NCI-H2227 treated with DMSO at 0.1 percent for 48 hours (cell line): ENCODE measurements at places on chromosomes 1 and 21.

DNA sequence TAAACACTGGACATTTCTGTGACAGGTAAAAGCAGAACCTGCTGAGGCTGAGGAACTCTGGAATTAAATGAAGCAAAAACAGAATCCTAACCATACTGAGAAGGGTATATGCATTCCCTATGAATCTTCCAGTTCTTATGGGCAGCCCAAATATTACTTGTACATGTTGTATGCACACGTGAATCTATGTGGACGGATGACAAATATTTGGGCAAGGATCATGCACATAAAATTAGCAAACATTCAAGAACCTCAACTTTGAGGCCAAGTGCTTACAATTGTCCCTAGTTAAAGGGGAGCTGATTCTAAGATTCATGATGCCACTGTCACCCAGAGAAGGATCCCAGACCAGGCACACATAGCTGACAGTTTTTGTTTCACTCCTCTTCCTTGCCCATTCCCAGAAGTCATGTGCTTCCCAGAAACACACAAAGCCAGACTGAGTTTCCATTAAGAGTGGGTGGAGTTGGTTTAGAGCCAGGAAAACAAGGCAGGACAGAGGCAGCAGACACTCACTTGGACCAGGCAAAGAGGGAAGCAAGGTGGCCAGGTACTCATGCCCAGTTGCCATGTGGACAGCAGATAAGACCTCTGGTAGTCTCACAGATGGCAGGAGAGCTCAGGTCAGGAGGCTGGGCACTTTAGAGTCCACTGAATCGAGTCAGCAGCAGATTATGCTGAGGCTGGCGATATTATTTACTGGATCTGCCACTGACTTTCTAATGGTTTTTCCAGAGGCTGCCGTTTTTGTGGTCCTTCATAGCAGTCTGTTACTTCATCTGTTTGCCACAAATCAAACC is 25.6 kb downstream of the AK2 start:
- DNase-seq: no peak

DNA sequence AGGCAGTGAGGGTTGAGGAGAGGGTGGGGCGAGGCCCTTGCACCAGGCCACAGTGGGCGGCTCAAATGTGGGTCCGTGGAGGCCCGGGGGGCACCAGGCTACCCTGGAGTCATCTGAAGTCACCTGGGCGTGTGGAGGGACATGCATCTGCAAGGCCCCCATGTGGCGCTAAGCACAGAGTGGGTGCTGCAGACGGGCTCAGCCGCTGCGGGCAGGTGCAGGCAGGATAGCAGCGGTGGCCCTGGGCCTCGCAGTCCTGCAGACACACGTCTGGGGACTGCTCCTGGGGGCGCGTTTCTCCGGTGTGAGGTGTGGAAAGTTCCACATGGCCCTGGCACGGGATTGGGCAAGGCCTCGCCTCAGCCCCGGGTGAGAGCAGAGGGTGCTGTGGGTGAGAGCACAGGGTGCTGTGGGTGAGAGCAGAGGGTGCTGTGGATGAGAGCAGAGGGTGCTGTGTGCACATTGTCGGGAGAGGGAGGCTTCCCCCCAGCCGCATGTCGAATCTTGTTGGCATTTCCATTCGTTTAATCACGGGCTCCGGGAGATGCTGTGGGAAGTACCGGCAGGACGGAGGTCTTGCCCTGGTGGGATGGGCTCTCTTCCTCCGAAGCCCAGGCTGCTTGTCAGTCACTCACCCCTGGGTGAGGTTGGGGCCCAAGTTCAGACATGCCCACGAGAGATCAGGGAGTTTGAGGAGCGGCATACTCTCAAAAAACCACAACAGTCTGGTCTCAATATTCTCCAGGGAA is 46.5 kb downstream of the TP73 start:
- DNase-seq: no peak

- no peak for DNase-seq
Observed at GRCh38 chr21:27513825-27514224, 546.9 kb upstream of the ADAMTS5 start.

GRCh38 chr1:113035086-113035485 is 37.9 kb upstream of the LRIG2 start:
- no peak for DNase-seq

DNA sequence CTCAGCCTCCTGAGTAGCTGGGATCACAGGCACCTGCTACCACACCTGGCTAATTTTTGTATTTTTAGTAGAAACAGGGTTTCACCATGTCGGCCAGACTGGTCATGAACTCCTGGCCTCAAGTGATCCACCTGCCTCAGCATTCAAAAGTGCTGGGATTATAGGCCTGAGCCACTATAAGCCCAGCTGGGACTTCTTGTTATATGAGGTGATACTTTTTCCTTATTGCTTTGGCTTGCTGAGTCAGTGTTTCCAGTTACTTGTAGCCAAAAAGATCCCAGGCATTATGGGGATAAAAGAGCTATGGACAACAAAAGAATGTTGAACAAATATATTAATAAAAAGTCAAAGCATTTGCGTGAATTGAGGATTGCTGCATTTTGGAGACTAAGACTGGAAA is 69.9 kb upstream of the LPGAT1 start:
- DNase-seq: no peak

GRCh38 chr1:34825455-34826091 is 32.8 kb downstream of the GJA4 start:
- DNase-seq: peak; percentile 23

DNA sequence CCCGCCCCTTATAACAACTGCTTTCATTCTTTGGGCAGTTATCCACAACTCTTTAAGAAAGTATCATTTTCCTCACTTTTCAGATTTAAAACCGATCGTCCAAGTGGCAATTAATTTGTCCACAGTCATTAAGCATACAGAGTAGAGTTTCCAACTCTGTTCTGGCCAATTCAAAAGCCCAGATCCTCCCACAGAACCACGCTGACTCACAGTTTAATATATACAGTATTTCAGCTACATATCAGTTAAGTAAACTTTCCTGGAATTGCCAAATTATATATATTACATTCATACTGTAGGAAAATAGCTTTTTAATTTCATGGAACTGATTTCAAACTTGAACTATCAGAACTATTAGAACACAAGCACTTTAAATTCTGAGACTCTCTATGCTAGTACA is 163.8 kb upstream of the ESRRG start:
- DNase-seq: no peak

GRCh38 chr1:153963030-153963849 is at the start of gene SLC39A1:
Gene SLC39A1, minus strand, starts transcription at chr1:153963537. Its CDS starts 822 bp downstream, at chr1:153962715.
- DNase-seq: peak; percentile 96

DNA sequence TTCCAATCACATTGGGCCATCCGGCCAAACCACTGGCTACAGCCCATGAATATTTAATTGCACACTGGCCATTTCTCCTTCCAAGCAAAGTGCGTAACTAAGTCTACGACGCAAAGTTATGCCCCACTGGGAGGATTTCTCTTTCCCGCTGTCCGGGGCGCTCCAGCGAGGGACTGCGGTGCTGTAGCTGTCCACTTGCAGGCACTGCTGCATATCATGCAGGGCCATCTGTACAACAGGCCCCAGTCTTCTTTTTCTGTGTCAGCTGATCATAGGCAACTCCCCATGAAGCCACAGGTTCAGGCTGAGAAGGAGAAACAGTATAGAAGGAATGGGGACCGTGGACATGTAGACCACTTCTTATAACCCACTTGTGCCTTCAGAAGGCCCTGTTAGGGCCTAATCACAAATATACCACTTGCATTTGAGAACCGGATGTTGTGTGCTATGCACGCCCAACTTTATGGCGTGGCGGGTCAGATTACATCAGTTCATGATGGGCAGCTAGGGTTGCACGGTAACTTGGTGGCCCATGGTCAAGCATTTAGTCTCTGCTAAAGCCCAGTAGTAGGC is 58.0 kb downstream of the ADSS2 start:
- no peak for DNase-seq

- DNase-seq: no peak
Observed at GRCh38 chr1:112011202-112011601, 21.7 kb upstream of the KCND3 start.

GRCh38 chr1:171179318-171180227 is 5.5 kb upstream of the FMO2 start:
- no peak for DNase-seq

DNA sequence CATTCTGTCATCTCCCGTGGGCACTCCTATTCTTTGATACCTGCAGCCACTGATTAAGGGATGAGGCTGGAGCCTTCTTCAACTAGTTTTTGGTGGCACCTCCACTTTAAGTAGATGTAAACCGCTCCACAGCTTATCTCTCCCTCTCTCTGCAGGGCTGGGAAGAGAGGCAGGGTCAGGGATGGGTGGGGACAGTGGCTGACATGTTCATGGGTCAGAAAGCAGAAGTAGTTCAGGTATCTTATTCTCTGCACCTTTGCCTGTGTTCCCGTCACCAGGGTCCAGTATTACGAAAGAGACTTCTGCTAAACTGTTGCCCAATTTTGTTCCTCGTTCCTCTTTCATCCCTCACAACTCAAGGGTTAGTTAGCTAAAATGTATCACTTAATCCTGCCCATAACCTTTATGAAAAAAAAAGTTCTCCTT is 51.7 kb upstream of the EDEM3 start:
- no peak for DNase-seq

GRCh38 chr1:235024711-235025421 is 103.8 kb downstream of the TOMM20 start:
- DNase-seq: no peak

DNA sequence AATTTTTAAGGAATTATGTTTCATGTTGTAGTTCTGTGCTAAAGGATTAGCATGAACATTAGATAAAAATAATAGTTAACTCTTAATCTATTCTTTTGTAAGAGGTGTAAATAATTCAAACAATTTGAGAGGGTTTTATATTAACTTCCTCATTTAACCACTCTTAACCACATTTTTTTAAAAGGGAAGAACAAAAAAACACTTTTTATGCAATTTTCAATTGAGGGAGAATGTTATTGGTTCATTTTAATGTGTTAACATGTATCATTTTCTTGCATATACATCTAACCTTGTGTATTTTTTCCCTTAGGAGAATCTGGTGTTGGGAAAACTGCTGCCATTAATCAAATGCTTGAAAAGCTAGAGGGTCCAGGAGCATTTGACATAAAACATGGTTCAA is 169.0 kb downstream of the LBR start:
- DNase-seq: no peak

DNA sequence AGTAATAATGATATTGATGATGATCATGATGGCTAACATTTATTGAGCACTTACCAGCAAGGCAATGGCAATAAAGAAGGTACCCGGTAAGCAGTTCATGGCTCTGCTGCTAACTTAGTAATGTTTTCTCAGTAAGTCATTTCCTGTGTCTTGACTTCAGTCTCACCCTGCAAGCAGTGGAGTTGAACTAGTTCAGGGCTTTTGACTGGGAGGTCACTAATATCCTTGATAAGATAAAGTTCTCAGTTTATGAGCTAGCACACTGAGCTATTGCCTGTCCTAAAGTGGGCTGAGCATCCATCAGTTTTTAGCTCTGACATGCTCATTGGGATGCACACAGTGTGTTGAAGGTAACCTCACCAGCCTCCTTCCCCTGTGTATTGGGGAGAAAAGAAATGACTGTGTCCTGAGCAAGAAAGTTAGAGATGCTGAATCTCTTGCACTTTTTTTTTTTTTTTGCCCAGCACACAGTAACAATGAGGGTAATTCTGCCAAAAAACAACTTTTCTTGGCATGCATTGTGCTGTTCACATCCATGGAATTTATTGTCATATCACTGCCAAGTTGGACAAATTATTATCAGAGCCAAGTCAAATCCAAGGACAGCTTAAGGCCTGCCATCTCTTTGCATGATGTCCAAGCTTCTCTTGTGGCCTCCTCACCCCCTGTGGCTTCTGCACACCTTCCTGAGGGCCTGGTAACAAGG is 55.5 kb upstream of the GADD45A start:
- no peak for DNase-seq

GRCh38 chr1:160978510-160978927 is 23.9 kb upstream of the ITLN2 start:
- no peak for DNase-seq

DNA sequence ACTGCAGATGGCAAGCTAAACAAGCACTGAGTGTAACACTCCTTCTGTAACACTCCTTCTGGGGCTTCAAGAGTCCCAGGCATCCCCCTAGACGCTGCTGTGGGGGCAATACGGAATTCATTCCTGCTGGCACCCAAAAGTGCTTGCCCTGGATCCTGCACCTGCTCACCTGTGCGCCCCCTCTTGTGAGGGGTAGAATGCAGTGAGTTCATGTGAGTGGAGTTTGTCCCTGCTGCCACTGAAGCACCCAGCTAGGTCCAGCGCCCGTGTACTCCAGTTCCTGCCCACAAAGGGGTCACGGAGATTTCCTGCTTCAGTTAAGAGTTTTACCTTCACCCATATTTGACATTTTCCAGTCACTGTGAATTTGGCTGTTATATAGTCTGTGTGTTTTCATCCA is 130.0 kb downstream of the SNX7 start:
- DNase-seq: no peak

GRCh38 chr1:207968521-207969009 is 57.6 kb upstream of the CD34 start:
- no peak for DNase-seq

DNA sequence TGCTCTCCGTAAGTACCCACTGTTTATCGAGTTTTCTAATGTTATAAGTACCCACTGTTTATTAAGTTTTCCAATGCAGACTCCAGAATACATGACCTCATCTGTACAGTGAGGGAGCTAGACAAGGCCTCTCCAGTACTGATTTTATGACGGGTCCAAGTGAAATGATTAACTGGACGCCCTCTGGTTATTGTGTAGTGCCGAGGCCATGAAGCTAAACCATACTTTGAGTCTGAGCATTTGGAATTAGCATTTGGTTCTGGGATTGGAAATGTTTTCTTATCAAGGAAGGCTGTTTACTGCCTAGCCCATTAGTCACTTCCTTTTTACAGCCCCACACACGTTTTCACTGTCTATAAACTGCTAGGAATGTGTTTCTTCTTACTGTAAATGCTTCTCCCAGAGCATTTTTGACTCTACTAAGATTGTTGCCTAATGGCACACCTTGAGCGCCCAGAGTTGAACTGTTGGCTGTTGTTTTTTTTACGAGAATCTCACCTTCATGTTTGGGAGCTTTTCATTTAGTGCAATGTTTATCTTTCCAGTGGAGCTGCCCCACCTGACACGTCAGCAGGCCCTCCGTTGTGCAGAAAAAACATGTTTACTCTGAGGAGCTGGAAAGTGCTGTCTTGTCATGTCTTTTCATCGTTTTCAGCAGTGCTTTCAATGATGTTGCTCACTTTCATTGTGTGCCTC is 26.9 kb downstream of the SPATA46 start:
- no peak for DNase-seq

GRCh38 chr21:40043423-40043822 is 176.2 kb downstream of the PCP4 start:
- no peak for DNase-seq

GRCh38 chr1:37177230-37177864 is 143.0 kb upstream of the GRIK3 start:
- peak; percentile 93 for DNase-seq
